NB4 (cell line): ENCODE measurements at places on chromosomes 11 and 22.

DNA sequence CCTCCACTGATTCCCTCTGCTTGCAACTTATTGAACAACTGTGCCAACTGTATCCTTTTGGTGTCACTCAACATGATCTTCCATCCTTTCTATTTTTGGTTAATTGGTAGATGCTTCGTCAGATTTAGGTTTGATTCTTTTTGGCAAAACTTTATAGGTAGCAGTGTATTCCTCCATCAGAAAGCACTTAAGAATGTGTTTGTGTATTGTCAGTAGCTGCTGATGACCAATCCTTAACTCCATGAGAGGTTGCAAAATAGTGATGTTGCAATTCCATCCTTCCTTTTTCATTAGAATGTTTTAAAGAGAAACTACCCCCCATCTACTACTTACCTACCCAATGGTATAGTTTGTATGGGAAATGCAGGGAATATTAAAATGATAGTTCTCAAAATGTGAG lies 22.1 kb downstream of the FAM76B start:
- peak; percentile 86 for DNase-seq

GRCh38 chr11:130847517-130847916 lies 68.8 kb downstream of the SNX19 start:
- no peak for DNase-seq

DNA sequence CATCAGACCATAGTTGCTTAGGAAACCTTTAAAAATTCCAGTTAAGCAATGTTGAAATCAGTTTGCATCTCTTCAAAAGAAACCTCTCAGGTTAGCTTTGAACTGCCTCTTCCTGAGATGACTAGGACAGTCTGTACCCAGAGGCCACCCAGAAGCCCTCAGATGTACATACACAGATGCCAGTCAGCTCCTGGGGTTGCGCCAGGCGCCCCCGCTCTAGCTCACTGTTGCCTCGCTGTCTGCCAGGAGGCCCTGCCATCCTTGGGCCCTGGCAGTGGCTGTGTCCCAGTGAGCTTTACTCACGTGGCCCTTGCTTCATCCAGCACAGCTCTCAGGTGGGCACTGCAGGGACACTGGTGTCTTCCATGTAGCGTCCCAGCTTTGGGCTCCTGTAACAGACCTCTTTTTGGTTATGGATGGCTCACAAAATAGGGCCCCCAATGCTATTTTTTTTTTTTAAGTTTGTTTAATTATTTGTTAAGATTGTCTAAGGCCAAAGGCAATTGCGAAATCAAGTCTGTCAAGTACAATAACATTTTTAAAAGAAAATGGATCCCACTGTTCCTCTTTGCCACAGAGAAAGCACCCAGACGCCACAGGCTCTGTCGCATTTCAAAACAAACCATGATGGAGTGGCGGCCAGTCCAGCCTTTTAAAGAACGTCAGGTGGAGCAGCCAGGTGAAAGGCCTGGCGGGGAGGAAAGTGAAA lies 73.4 kb downstream of the NCAPD3 start:
- DNase-seq: no peak

DNA sequence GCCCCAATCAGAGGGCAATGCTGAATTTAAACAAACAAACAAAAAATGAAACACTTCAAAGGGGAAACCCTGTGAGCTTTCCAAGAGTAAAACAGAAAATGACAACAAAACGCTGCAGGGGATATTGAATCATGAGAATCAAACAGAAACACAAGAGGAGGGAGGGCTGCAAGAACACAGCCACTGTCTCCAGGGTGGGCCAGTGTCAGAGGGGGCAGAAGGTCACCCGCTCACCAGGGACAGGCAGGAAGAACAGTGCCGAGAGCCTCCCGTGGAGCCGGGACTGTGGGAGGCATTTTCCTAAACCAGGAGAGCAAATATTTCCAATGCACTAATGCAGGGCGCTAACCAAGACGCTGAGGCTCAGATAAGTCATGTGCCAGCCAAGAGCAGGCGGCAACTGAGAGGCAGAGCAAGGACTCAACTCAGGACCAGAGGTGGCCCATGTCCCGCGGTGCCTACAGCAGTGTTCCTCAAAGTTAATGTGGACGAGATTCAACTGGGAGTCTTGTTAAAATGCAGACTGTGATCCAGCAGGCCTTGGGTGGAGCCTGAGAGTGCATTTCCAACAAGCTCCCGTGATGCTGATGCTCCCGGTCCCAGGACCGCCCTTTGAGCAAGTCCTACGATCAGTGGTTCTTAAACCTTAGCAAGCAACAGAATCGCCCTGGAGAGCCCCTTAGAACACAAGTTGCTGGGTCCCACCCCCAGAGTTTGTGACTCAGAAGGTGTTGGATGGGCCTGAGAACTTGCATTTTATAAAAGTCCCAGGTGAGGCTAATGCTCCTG lies 197.2 kb downstream of the TENM4 start:
- DNase-seq: no peak

GRCh38 chr11:6473451-6474412 lies at the start of gene TRIM3:
TSS of gene TRIM3 (minus strand) at chr11:6473941. CDS start at chr11:6465695, 8,246 bp downstream.
- peak; percentile 75 for DNase-seq

GRCh38 chr11:11937957-11938356 lies 70.5 kb downstream of the DKK3 start:
- DNase-seq: no peak

GRCh38 chr11:36347384-36347906 lies 51.4 kb downstream of the PRR5L start:
- no peak for DNase-seq

GRCh38 chr11:96265220-96265737 lies 77.7 kb downstream of the MAML2 start:
- no peak for DNase-seq

GRCh38 chr22:39266398-39267030 lies 21.7 kb upstream of the PDGFB start:
- DNase-seq: peak; percentile 48

DNA sequence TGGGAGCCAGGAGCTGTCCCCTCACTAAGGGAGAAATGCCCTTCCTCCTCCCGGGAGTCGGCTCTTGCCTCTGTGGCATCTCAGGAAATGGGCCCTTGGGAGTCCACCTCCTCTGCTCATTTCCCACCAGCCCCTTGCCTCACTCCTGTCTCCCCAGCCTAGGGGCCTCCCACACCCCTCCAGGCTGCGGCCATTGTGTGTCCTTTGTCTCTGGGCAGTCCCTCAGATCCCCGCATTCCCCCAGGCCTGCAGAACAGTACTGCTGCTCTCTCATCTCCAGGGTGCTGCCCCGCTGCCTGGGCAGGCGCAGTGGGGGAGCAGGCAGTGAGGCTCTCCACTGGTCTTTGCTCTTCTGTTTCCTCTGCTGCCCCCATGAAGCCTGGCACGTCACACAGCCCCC lies 25.0 kb downstream of the ADA2 start:
- no peak for DNase-seq

DNA sequence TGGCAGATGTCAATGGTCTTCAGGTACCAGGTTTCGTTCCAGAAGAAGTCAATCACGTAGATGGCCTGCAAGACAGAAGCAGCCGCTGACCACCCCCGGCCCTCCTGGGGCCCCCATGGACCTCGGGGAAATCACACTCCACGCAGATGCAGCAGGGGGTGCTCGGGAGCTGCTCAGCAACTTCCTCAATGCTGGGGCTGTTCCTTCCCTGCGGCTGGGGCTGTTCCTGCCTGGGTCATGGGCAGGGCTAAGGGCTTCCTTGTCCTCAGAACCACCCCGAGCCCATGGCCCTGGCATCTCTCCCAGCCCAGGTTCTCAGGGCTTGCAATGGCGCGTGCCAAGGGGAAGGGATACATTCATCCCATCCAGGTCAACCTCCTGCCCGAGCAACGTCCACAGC lies 10.3 kb downstream of the DHCR7 start:
- no peak for DNase-seq
